ENCODE measurements at places on chromosomes 11 and 22. TPM values are rescaled to one million over a fixed set of nuclear protein-coding genes. Genes with fewer than 3 reads are reported as not detected.

DNA sequence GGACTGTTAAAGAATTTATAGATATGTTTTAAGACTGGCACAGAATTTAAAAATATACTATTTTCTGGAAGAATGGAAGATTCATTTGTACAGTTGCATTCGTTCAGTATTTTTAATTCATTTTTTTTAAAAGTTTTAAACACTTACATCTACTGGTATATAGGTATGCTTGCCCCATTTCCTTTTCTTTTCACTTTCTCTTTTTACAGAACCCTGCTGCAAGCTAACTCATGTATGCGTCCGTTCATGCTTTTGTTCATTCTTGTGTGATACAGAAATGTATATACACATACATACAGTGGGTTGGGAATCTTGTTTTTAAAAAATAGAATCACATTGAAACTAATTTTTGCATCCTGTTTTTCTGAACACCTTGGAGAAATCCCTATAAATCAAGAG lies 31.0 kb downstream of the PACS1 start:
- DNase-seq: no peak

Gene SCT
- total RNA-seq: not detected

- DNase-seq: peak; percentile 24
Measured at GRCh38 chr11:129896062-129896461, 684 bp upstream of the NFRKB start.

GRCh38 chr11:116901964-116902688 lies 64.7 kb upstream of the APOA1 start:
- no peak for DNase-seq

DNA sequence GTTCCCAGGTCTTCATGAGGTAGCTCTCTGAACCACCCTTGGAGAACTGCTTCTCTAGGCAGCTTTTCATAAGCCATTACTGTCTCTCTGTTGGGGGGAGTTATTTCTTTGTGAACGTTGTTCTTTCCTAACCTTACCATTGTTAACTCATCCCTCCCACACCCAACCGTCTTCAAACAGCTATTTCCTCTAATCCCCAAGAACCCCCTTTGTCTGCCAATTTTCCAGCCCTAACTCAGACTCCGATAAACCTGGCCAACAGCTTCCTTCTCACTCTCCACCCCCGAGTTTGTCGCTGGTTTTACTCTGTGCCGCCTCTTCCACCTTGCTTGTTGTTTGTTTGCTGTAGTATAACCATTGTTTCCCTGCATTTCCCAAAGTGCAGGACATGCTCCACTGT lies 131.5 kb downstream of the CCDC34 start:
- no peak for DNase-seq

GRCh38 chr11:132402071-132402684 lies 1031.8 kb downstream of the NTM start:
- DNase-seq: no peak

Gene FAM111B
- total RNA-seq: 20.6 TPM

GRCh38 chr22:23106906-23107367 lies 34.9 kb downstream of the RSPH14 start:
- DNase-seq: no peak

GRCh38 chr22:36301851-36302250 lies 48.9 kb downstream of the APOL1 start:
- DNase-seq: no peak

DNA sequence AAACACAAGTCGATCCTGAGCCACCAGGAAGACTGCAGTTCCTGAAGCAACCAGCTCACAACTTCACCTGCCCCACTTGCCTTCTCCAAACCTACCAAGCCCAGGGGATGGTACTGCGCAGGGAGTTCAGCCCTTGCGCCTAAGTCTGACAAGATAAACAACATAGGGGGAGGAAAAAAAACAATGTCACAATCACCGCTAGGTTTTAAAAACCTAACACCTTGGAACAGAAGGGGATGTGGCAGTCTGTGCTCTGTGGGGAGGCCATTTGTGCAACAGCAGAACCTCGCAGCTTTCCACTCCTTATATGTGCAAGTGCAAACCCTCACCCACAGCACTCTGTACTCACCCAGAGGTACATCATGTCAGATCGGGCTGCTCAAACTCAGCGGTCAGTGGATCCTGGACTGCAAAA lies 134.2 kb downstream of the RBFOX2 start:
- no peak for DNase-seq

GRCh38 chr11:44814881-44815592 lies 88.3 kb downstream of the TSPAN18 start:
- no peak for DNase-seq

GRCh38 chr22:23193882-23194281 lies 13.6 kb downstream of the BCR start:
- no peak for DNase-seq

GRCh38 chr11:2864901-2865300 lies 20.7 kb downstream of the CDKN1C start:
- no peak for DNase-seq

Gene HEPHL1
- not detected for total RNA-seq

Gene OR8I2
- total RNA-seq: not detected

Gene PRR5L
- 30.3 TPM for total RNA-seq

Gene TCN1
- total RNA-seq: 0.17 TPM

DNA sequence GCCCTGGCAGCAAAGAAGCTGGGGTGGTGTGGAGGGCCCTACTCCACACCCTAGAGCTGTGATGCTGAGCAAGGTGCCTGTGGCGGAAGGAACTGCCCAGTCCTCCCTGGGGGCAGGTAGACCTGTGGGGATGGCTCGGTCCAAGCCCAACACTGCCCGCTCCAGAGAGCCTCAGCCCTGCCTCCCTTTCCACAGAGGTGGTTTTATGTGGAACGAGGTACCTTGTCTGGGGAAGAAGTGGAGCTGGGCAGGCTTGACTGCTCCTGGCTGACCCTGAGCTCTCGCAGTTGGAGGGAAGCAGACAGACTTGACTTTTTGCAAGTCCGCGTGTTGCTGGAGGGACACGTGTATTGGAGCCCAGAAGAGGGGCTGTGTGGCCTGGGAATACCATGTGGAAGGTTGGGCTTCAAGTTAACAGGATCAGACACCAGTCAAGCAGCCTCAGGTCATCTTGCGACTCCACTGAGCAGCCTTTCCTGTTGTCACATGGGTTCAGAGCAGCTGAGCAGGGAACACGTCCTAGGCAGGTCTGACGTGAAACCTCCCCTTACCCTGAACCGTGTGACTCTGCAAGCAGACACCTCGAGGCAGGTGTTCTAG lies 117.7 kb downstream of the CACNA1I start:
- no peak for DNase-seq

GRCh38 chr11:74084796-74085541 lies 76.1 kb upstream of the UCP3 start:
- no peak for DNase-seq

Gene MRGPRG
- not detected for total RNA-seq

Gene KRTAP5-8
- total RNA-seq: not detected

Gene ASCL2
- total RNA-seq: not detected

Gene MUC15
- not detected for total RNA-seq

DNA sequence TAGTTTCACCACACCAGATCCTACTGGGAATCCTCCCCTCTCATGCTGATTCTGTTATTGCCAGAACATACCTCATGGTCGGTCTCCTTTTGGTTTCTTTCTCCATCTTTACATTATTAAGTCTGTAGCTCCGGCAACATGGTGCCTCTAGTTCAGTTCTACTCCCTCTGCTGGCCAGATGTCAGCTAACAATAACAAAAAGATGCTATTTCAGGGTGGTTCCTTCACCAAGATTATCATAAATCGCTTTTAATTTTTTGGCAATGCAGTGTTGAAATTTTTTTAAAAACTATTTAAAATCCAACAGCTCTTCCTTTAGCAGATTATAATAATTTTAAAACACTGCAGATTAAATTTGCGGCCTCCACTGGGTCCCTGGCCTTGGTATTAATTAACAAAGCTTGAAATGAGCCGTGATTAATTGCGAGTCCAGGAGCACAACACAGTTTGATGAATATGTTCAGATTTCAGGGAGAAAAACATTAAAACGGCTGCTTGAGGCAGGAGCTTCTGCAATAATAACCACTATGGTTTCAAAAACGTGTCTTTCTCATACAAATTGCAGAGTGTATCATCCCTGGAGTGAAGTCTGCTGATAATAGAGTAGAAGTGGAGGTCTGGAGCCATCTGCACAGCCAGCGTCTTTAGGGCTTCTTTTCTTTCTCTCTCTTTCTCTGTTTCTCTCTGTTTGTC lies 492.9 kb upstream of the KIRREL3 start:
- DNase-seq: no peak

Gene LRRC56
- total RNA-seq: 0.68 TPM

DNA sequence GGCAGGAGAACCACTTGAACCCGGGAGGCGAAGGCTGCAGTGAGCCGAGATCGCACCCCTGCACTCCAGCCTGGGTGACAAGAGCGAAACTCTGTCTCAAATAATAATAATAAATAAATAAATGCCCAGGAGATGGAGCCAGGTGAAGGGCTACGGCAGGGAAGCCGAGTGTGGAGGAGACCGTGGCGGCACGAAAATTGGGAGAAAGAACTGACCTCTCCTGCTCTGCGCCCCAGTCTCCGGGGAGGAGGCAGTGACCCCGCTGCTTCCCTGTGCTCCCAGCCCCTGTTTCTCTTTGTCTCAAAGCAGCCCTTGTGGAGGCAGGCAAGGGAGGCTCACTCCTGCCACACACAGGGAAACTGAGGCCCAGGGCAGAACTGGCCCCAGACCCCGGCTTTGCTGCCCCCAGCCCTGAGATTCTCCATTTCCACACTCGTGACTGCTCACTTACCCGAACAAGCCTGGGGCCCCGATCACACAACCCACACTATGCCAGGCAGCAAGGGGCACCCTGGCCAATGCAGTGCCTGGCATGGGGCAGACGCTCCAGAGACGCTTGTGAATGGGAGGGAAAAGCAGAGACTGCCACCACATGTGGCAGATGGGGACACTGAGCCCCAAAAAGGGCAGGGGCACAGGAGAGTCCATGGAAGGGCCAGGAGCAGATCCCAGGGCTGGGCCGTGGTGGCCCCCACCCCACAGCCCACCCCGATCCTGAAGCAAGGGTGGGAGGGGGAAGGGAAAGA lies 80.4 kb upstream of the PRR5 start:
- DNase-seq: no peak

DNA sequence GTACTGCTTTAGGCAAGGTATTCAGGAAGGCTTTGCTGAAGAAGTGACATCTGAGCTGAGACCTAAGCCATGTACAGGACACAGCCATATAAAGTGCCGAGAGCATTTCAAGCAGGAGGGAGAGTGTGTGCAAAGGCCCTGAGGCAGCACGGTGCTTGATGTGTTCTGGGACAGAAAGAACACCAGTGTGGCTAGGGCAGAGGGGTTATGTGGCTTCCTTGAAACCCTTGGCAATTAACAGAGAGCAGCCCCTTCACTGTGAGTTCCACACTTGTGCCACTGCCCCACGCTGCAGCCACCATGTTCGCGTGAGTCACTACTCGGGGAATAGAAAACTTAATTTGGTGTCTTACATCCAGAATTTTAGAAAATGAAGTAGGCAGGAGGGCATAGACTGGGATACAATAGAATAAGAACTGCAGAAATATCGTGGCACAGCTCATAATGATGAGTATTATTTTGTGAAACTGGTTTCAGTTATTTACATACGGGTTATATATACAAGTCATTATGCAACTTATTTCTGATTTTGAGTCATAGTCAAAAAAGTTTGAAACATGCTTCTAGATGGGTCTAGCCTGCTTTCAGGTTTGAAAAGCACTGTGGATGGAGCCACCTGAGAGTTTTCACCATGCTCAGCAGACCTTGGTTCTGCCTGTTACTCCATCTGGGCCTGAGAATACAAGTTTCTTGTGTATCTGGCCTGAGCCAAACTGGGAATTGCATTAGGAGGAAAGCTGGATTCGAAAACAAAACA lies 11.8 kb downstream of the IL10RA start:
- no peak for DNase-seq

GRCh38 chr11:101810546-101810945 lies 104.3 kb upstream of the CEP126 start:
- DNase-seq: no peak

Gene MYRF
- total RNA-seq: 0.28 TPM

DNA sequence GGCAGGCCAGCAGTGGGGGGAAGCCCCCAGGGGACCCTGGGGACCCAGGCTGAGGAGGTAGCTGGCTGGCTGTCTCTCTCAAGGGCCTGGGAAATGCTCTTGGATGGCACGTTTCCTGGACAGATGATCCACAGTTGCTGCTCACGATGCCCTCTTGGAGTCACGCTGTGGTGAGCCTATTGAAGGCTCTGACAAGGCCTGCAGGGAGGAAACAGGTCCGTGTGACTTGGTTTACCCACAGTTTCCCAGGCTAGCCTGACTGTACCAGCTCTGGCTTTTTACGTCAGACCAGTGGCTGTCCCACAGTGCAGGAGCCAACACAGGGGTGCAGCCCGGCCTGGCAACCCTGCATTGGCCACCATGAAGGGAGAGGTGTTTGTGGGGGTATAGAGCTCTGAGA lies 29.2 kb upstream of the PPARA start:
- no peak for DNase-seq

Gene NAALAD2
- total RNA-seq: 0.33 TPM

- peak; percentile 52 for DNase-seq
Measured at GRCh38 chr22:19430890-19431541, 517 bp downstream of the HIRA start.

Gene CAT
- 60.9 TPM for total RNA-seq

DNA sequence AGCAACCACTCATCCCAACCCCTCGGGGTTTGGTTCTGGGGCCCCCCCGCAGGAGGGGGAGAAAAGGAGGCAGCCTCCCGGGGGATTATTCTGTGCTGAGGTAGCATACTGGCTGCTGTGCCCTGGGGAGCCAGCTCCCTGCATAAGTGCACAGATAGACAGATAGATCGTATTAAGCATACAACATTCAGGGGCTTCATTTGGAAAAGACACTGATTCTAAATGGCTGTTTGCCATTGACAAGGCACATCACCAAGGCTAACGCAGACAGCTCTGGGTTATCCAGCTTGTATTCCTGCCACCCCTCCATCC lies 547.9 kb downstream of the BUD13 start:
- DNase-seq: no peak

Gene TTC9C
- total RNA-seq: 30.0 TPM

DNA sequence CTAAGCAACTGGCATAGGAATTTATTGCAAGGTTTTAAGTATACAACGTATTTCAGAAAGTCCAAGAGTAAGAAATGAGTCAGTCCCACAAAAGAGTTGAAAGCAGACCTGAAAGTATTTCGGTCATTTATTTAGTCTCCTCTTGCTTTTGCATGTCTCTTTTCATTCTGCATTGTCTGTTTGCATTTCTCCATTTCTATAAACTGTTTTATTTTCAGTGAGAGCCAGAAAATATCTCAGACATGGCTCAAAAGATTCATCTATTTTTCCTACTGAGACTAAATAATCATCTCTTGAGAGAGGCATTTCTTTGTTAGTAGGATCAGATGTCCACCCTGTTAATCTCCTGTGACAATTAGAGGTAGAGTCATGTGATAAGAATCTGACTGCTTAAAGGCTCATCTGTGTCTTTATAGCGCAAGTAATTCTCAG lies 219.1 kb upstream of the CCDC179 start:
- no peak for DNase-seq
